ENCODE measurements at places on chromosomes 2 and 18.

DNA sequence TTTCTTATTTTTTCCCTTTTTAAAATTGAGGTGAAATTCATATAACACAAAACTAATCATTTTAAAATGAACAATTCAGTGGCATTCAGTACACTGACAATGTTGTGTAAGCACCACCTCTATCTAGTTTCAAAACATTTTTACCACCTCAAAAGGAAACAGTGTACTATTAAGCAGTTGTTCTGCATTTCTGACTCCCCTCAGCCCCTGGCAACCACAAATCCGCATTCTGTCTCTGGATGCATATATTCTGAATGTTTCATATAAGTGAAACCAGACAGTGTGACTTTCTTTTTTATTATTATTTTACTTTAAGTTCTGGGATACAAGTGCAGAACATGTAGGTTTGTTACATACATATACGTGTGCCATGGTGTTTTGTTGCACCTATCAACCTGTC, 19.2 kb upstream of the TANK start:
- peak; percentile 63 for DNase-seq

GRCh38 chr18:21741562-21742314, 1.1 kb downstream of the MIB1 start:
- peak; percentile 56 for DNase-seq

DNA sequence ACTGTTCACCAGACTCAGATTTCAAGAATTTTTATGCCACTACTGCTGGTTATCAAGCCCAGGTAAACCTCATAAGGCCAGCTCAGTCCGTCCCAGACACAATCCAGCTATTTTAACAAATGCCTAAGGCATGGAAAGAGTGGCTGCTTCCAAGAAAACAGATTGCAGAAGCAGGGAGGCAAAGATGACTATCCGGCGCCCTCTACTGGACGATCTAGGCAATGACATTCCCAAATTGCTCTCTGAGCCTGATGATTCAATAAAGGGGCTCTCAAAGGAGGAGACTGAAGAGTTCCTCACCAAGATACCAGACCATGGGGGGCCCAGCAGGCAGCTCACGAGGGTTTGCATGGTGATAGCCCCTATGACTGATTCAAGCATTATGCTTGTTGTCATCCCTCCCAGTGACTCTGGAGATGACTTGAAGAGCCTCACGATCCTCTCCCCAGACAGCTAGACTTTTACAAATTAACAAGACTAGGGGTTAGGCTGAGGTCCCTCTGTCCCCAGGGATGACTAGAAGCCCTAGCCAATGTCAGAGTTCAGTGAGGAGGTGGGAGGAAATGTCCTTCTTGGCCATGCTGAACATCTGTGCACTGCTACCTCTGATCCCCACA, 25.0 kb downstream of the SERPINB8 start:
- peak; percentile 58 for DNase-seq

DNA sequence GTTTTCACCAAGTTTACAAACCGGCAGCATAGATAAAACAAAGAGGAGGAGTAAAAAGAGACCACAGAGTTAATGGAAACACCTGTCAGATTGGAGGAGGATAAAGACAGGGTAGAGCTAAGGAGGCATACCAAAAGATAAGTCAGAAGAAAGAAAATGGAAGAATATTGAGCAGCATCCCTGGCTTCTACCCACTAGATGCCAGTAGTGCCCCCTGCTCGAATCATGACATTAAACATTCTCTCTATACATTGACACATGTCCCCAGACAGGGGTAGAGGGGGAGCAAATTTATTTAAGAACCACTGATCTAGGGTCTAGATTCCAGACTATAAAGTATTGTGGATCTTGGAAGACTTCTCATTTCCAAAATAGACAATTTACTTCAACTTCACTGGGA, 159.8 kb upstream of the ETAA1 start:
- no peak for DNase-seq

DNA sequence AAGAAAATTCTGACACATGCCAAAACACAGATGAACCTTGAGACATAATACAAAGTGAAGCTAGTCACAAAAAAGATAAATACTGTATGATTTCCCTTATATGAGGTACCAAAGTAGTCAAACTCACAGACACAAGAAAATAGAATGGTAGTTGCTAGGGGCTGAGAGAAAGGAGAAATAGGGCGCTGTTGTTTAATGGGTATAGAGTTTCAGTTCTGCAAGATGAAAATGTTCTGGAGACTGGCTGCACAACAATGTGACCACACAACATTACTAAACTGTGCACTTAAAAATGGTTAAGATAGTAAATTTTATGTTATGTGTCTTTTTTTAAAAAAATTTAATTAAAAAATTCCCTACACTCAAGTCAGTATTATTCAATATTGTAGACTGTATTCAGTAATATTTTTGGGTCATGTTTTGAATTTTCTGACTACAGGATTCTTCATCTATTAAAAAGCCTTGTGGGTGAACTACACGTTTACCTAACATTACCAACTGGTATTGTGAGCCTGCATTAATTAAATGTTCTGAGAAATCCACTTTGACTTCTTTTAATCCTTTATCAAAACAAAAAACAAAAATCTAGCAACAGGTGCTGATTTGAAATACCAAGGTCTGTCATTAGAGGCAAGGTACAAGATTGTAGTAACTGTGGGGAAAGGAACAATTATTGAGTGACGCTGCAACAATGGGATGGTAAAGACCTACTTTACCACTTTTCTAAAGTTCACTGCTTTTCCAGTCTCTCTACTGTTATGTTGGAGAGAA, 140.8 kb upstream of the ZFP36L2 start:
- DNase-seq: no peak

- no peak for DNase-seq
These were observed 11.2 kb downstream of the MRPL33 start for GRCh38 chr2:27782701-27783100.

GRCh38 chr2:10659898-10660568, 29.7 kb downstream of the NOL10 start:
- peak; percentile 69 for DNase-seq

GRCh38 chr2:27323596-27324285, 844 bp upstream of the MPV17 start:
- DNase-seq: no peak

DNA sequence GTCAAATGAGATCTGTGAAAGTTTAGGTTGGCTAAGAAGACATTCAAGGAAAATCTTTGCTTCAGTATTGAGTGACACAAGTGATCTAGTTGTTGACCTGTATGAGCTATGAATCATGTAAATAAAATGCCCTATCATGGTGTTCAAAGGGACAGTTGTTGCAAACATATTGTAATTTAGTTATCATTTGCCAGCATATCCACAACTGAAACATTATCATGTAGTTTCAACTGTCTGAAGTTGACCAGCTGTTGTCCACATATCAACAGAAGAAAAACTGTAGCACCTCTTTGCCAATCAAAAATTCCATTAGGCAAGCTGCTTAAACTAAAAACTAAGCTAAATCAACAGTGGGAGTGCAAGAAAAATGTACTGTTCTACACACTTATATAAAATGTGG, 527.1 kb upstream of the NRXN1 start:
- DNase-seq: no peak

GRCh38 chr2:26767894-26768487, 3.9 kb downstream of the SLC35F6 start:
- DNase-seq: no peak

DNA sequence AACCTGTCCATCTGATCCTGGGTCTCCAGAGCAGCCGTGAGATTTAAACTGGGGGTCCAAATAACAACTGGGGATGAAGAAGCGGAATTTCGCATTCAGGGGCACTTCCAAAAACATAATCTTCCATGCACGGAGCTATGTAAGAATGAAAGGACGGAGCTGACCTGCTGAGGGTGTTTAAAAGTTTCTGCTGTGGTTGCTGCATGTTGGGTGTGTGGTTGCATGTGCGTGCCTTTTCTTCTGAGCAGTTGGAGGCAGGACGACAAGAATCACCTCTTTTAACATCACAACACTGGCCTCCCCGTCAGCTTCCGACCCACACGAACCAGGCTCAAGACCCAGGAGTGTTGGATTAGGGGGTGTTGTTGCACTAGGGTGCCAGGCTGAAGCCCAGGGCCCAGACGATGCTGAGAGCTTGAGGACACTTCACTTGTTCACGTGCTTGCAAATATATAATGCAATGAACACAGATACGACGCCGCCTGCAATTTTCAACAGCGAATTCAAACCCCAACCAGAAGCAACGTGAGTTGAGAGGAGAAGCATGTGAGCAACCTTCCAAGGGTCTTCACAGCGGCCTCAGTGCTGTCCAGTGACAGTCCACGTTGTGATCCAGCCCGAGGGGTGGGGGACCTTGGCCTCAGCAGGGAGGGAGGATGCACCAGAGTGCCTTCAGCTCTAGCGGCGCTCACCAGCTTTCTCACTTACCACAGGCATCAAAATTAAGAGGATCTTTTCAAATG, 76.0 kb upstream of the SALL3 start:
- DNase-seq: no peak

GRCh38 chr2:157838442-157839161, 37.5 kb downstream of the ACVR1 start:
- peak; percentile 76 for DNase-seq

- DNase-seq: no peak
These were observed 80.3 kb downstream of the SLC4A3 start for GRCh38 chr2:219707496-219708285.

DNA sequence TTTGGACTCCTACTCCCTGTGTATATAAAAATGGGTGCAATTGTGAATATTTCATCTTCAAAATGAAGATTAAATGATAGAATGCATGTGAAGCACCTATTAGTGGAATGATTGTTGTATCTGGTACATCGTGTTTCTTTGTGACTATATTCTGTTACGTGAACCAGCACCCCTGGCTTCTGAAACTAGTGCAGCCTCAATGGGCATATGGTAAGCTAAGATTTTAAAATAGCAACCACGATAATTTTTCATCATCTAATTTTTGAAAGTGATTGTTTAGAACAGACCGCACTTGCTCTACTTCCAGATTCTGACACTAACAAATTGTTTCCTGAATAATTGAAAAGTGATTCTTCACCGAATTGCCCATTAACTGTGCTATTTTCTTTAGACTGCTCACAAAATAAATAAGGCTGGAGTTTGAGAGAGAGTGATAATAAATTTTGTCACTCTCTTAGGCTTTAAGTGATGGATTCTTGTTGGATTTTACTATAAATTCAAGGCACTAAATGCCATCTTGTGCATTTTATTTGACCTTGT, 806.1 kb upstream of the LRATD1 start:
- DNase-seq: no peak

GRCh38 chr2:189056200-189057106, 82.3 kb downstream of the COL3A1 start:
- no peak for DNase-seq

- no peak for DNase-seq
These were observed 31.0 kb upstream of the GLI2 start for GRCh38 chr2:120704696-120705095.

DNA sequence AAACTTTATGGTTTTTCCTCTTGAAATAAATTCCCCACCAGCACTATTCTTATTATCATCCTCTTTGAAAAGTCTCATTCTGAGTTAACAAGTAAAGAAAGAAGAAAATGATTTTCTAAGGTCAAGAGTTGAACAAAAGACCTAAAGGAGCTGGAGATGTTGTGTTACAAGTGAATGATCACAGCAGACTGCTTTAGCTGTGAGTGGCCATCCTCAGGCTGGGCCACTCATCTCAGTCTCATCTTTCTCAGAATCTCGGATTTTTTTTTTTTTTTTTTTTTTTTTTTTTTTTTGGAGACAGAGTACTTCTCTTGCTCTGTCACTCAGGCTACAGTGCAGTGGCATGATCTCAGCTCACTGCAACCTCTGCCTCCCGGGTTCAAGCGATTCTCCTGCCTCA, 133.3 kb downstream of the CDH2 start:
- no peak for DNase-seq

DNA sequence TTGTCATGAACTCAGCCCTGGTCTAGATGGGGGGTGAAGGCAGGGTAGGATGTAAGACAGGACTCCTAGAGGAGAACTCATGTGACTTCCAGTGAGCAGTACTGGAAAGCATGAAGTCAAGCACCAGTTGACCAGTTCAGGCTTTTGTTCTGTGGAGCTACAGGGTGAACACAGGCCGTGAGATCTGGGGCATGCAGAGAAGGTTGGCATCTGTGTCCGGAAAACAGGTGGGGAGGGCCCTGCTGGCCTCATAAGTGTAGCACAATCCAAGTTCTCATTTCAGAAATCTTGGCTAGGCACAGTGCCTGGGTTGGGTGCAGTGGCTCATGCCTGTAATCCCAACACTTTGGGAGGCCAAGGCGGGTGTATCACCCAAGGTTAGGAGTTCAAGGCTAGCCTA, 50.9 kb upstream of the SPATS2L start:
- no peak for DNase-seq

- no peak for DNase-seq
These were observed 335.6 kb downstream of the PIK3C3 start for GRCh38 chr18:42290318-42291307.

GRCh38 chr2:163351143-163351542, 384.7 kb downstream of the FIGN start:
- peak; percentile 12 for DNase-seq

DNA sequence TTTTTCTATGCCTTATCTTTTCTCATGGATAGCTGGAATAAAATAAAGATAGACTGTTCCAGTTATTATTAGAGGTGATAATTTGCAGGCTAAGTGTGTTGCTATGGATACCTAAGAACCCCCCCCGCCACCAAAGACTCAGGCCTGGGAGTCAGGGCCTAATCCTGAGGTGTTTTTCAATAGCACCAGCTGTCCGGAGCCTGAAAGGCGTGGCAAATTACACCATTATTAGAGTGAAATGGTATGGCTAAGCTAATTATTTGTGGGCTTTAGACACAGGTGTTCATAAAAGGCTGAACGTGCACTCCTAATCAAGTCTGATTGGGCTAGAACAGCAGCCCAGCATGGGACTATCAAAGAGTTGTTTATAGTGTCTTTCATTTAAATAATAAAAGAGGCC, 293.2 kb upstream of the DCC start:
- no peak for DNase-seq

GRCh38 chr18:3651266-3651665, 201.3 kb downstream of the TGIF1 start:
- DNase-seq: no peak

- peak; percentile 82 for DNase-seq
These were observed 9.3 kb downstream of the OTX1 start for GRCh38 chr2:63059793-63060471.

- DNase-seq: no peak
These were observed 244.6 kb upstream of the ACVR2A start for GRCh38 chr2:147600223-147600622.

GRCh38 chr2:219448776-219449341, 14.2 kb downstream of the SPEG start:
- peak; percentile 50 for DNase-seq

DNA sequence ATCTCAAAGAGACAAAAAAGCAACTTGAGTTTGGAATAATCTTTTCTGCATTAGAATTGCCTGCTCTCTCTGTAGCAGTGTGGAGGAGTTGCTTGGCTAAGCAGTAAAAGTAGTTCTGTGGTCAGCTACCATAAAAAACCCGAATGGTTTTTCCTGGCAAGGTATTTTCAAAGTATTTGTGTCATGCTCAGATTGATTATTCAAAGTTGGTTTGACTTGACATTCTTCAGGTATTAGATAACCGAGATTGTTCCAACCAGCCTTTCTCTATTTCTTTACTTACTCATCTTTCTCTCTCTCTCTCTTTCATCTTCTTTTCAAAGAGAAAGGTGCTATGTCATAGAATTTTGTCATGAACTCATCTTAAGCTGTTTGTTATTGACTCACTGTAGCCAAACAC, 404.9 kb downstream of the CPS1 start:
- no peak for DNase-seq

Data from NB4 (cell line).